ENCODE measurements at places on chromosomes 1 and 21. TPM values are rescaled to one million over a fixed set of nuclear protein-coding genes. Genes with fewer than 3 reads are reported as not detected.

The SESN2 gene
- total RNA-seq = 55.2 TPM

The LEPROT gene
- 46.0 TPM for total RNA-seq

The IGSF21 gene
- not detected for total RNA-seq

The KCNAB2 gene
- total RNA-seq = 2.3 TPM

The S100A8 gene
- total RNA-seq = not detected

The C1QB gene
- total RNA-seq = not detected

The TMPRSS3 gene
- total RNA-seq = not detected

The GSTM5 gene
- 16.4 TPM for total RNA-seq

The LCE1F gene
- not detected for total RNA-seq

The PRMT6 gene
- total RNA-seq = 10.6 TPM

The CFH gene
- total RNA-seq = 146 TPM

The REN gene
- total RNA-seq = 0.17 TPM

The C4BPA gene
- total RNA-seq = not detected

The KRTAP11-1 gene
- not detected for total RNA-seq

The PTGFR gene
- 32.7 TPM for total RNA-seq

The SLC25A33 gene
- 4.8 TPM for total RNA-seq

The KRTAP13-2 gene
- not detected for total RNA-seq

The PDZK1 gene
- total RNA-seq = 1.5 TPM

The TPTE gene
- total RNA-seq = not detected

The FMN2 gene
- total RNA-seq = 1.5 TPM

The FYB2 gene
- not detected for total RNA-seq

The SUSD4 gene
- under 0.01 TPM for total RNA-seq

The IFNLR1 gene
- under 0.01 TPM for total RNA-seq

The KIRREL1 gene
- 83.0 TPM for total RNA-seq

The ARHGAP30 gene
- not detected for total RNA-seq

The FBXO2 gene
- 2.6 TPM for total RNA-seq

The AVPR1B gene
- total RNA-seq = not detected
